ENCODE measurements at places on chromosomes 5 and 9.

GRCh38 chr5:169162407-169162806 lies 138.5 kb downstream of the SLIT3 start:
- DNase-seq: no peak

DNA sequence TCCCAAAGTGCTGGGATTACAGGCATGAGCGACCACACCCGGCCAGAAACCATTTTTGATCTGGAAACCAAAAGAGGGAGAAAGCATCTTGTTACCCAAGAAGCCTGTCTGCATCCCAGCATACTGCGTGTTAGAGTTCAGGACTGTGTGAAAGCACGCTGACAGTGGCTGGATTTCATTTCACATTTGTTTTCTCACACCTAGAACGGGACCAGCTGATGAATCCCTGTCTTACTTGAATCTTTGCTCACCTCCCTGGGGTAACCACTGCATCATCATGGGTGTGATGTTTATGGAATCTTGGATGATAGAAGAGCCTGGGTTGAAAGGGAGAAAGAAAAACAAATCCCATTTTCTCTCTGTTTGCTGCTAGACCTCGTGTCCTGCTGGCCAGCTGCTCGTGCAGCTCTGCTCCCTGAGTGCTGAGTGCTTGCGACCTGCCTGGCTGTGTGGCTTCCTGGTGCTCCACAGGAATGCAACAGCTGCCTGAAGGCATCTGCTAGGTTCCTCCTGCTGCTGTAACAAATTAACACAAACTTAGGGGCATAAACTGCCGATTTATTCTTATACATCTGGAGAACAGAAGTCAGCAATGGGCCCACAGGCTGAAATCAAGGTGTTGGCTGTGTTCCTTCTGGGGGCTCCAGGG lies 378.3 kb upstream of the DAP start:
- no peak for DNase-seq

DNA sequence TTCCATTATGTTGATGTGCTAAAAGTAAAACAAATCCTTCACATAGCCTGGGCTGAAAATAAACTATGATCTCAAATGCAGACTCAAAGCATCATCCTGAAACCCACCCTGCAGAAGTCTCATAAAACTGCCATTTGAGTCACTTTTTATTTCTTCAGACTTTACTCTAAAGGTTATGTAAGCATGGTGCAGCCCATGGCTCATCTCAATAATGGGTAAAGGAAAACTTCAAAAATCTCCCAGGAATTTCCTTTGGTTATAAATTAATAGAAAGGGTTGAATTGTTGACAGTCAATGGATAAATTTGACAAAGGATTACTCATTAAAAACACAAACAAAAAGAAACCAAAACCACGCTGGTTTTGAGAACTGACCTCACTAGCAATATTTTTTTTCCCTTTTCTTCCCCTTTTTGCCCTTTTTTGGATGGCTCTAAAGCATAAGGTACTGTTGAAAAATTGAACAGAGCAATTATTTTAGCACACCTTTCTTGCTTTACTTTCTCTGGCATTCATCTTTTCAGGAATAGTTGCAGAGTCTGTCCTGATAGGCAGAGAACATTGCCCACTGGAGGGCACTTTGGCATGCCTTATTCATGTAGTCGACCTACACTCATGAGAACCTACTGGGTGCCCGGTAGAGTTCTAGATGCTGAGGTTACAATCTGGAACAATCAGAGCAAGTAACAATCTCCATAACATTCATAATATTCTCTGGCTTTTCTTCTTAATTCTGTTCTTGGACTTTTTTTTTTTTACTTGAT lies 191.4 kb downstream of the TMEM167A start:
- no peak for DNase-seq

- DNase-seq: no peak
Measured at GRCh38 chr5:9467199-9468059, 78.4 kb downstream of the SEMA5A start.

DNA sequence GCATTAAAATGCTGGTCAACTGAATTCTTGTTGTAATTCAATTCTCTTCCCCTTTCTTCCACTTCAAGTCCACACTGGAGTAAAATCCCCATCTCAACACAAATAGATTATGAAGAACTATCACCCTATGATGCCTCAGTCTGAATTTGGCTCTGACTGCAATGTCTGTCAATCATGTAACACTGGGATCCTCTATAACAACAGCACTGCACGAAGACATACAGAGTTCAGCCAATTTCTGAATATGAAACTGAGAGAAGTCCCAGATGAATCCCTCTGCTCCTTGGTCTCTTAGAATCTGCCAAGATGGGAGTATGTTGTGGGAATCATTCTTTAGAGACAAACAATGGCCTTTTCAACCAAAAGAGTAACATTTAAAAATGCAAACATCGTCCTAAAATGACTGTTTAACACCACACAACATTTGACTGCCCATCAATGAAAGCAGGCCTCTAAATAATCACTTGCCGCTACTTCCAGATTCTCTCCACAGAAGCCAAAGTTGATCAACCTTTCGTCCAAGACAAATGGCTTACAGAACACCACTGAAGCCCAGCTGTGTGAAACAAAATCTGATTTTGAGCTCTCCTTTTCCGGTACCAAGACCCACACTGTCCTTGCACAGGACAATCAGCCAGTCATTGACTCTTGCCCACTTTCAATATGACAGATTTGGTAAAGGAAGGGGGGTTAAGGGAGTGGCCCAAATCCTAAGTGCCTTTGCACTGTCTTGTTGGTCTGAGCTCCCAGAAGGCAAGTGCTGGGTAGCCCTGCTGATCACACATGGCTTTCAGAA lies 258.0 kb downstream of the EBF1 start:
- no peak for DNase-seq

DNA sequence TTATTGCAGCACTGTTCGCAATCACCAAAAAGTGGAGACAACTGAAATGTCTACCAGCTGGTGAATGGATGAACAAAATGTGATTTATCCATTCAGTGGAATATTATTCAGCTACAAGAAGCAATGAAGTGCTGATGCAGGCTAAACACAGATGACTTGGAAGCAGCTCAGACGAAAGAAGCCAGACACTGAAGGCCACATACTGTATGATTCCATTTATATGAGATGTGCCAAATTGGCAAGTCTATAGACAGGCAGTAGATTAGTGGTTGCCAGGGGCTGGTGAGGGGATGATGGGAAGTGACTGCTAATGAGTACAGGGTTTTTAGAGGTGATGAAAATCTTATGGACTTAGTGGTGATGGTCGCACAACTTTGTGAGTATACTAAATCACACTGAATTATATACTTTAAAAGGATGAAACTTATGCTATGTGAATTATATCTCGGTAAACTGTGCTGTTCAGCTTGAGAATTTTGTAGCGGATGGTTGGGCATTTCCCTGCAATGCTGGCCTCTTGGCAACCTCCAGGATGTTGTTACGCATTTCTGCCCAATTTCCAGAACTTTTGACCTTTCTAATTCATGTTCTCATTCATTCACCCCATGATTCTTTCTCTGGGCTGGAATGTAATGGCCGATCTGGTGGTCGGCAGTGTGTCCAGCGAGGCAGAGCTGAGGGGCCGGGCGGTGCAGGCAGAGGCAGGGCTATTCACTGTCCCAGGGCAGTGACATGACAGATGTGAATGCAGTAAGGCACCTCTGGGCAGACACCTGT lies 22.0 kb upstream of the WNK2 start:
- no peak for DNase-seq

GRCh38 chr9:34216325-34216724 lies 37.5 kb downstream of the UBAP1 start:
- DNase-seq: no peak

GRCh38 chr5:7436521-7436920 lies 40.6 kb downstream of the ADCY2 start:
- no peak for DNase-seq

GRCh38 chr9:80040457-80040856 lies 468.7 kb downstream of the TLE4 start:
- no peak for DNase-seq

GRCh38 chr9:36035006-36035405 lies 1.7 kb upstream of the RECK start:
- no peak for DNase-seq

DNA sequence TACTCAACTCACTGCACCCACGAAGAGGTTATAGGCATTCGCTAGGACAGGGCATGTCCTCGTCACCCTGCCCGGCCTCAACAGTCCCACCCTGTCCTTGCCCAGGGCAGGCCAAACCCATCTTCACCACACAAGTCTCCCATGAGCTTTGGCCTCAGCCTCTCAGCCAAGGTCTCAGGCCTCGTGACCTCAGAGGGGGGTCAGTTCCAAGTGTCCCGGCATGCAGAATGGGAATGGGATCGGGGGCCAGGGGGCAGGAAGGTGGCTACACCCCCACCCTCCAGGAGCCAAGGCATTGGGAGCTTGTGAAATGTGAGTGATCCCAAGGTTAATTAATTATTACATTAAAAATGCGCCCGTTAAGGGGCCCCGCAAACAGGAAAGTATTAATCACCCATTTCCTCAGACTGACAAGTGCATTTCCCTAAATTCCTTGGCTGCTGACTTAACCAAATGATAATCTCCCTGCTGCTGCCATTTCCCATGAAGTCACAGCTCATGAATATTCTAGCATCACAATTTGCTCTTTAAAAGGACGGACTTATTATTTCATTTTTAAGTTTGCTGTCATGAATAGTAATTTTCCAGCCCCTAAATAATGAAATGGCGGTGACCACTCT lies 8.0 kb upstream of the UBAC1 start:
- no peak for DNase-seq

All from NCI-H774 (cell line).